Adrenal gland (tissue), 19 donors: ENCODE measurements at places on chromosomes 1 and 21.

GRCh38 chr1:24300971-24301784 is 18.0 kb upstream of the GRHL3 start:
- no peak for DNase-seq

- no peak for DNase-seq
Measured at GRCh38 chr1:2394220-2394619, 2.6 kb downstream of the RER1 start.

DNA sequence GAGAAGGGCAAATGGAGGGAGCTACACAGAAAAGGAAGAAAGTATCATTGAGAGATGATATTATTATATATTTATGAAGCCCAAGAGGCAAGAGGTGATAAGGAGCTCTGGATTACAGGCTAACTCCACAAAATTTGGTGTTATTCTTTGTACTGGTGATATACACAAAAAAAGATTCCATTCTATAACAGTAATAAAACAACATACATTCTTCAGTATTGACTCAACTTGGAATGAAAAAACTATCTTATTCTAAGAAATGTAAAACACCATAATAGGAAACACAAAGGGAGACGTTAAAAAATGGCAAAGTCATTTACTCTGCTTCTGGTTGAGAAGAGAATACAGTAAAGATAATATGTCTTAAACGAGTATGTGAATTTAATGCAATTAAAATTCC is 99.4 kb downstream of the TEX35 start:
- no peak for DNase-seq

DNA sequence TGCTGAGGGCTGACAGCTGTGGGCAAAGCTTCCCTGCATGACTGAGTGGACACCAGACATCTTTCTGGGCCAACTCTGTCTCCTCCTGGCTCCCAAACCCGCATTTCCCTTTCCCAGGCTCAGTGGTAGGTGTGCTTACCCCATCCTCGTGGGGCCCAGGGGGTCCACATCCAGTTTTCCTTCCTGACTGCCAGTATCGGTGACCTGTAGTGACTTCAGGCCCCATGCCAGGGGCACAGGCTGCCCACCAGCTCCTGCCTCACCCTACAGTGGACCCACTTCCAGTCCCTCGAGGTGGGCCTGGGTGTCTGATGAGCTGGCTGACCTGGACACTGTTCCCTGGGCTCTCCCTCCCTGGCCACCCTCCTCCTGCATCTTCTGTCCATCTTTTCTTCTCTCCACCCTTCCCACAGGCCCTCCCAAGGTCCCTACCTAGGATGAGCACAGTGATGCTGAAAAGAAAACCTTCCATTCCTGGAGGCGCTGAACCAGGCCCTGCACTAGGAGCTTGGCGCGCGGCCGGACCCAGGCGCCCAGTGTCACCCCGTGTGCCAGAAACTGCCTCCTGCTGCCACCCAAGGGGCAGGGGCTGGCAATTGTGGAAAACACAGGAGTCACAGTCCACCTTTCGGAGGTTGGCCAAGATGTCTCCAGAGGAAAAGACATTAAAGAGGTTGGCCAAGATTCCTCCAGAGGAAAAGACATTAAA is 67.1 kb downstream of the RUNX3 start:
- DNase-seq = no peak

DNA sequence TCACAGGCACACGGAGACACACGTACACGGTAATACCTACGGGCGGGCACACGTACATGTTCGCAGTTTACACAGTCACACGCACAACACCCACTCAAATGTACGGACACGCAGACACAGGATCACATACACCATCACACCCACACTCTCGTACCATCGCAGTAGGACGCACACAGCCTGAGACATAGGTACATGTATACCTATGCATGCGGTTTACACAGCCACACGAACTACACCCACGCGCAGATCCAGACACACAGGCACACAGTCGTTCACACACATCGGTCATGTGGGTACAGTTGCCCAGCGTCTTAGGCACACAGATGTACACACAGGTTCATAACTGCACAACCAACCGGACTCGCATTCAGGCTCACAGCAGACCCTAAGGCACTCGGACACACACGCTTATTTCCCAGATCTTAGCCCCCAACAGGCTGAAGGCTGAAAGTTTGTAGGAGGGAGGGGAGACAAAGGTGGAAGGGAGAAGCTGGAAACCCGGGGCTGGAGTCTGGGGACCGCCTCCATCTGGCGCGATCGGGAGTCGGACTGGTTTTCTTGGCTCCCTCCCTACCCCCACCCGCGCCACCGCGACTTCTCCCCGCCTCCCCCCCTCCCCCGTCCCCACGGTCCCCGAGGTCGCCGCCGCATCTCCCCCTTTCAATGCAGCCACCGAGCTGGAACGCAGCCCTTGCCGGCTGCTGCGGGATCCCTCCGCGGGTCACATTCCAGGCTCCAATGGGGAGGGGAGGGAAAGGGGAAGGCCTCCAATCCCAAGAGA is 51.9 kb upstream of the SYNC start:
- peak; percentile 79 for DNase-seq

- DNase-seq = no peak
Measured at GRCh38 chr1:57093122-57093521, 127.3 kb upstream of the C8B start.

GRCh38 chr1:147608596-147608995 is 61.7 kb downstream of the ACP6 start:
- no peak for DNase-seq

- no peak for DNase-seq
Measured at GRCh38 chr1:202217951-202218350, 24.4 kb downstream of the LGR6 start.

GRCh38 chr1:228500143-228500734 is 13.1 kb downstream of the RNF187 start:
- no peak for DNase-seq

GRCh38 chr1:115322631-115323030 is 15.4 kb downstream of the NGF start:
- no peak for DNase-seq

DNA sequence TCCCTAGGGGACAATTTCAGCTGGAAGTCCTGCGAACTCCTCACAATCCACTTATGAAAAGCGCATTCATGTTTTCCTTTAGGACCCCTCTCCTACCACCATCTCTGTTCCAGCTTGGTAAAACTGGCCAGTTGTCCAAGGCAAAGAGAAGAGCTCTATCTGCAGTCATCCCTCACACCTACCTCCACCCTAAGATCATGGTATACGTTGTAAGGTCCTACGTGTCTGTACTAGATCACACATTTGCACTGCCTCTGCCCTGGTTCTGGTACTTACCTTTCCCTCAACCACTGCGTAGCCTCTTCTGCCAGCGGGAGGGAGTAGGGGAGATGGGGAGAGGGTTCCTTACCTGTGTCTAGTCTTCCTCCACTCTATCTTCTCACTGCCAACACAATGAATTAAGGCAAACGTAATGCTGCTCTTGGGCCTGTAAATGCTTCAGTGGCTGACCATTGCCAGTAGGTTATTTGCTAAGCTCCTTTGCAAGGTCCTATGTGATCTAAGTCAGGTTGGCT is 739 bp upstream of the NUP133 start:
- no peak for DNase-seq

DNA sequence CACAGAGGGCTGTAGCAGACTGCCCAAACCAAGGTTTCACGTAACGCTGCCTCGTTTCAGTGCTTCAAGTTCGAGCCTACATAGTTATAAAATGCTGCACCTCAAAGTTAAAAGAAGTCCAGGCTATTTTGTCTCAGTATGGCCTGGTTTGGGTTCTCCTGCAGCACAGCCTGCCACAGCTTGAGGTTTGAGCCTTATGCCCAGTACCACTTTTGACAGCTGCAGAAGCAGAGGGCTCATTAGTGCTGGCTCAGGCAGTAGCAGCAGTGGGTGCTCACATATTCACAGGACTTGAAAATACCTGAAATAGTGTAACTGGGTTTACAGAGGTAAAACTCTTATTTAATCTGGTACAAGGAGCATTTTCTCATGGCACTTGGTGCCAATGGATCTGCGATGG is 15.3 kb downstream of the SPATA46 start:
- DNase-seq = no peak

DNA sequence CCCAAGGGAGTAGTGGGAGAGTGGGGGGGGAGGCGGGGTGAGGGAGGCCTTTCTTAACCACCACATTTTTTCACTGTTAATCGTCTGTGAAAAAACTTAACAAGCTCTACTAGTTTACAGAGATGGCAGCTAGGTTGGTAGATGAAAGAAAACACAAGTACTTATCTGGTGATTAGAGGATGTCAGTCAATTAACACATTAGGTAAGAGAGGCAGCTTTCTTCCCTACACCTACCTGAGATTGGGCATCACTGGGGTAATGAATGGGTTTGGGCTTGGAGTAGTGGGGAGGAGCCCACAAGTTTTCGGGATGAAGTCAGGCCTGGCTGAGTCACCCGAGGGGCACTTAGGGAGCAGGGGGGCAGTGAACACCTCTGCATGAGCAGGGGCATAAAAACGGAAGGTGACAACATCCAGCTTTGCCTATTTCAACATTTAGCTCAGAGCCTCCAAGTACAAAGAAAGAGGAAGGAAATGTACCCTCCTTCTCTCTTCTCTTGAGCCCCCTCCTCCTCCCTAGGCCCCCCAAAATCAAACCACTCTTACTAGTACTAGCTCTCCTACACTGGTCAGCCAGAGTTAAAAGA is 2.5 kb downstream of the LBR start:
- no peak for DNase-seq

DNA sequence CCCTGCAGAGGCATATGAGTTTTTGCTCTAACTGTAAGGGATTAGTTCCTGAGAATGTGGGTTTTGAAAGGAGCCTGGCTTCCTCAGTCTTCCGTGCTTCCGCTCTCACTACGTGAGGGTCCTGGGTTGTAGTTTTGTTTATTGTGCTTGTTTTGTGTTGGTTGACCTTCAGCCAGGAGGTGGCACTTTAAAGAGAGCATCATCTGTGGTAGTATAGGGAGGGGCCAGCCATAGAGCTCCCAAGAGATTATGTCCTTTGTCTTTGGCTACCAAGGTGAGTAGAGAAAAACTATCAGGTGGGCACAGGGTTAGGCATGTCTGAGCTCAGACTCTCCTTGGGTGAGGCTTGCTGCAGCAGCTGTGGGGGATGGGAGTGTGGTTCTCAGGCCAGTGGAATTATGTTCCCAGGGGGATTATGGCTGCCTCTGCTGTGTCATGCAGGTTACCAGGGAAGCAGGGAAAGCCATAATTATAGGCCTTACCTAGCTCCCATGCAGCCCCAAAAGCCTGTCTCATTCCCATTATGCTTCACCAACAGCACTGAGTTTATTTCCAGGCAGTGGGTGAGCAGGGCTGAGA is 23.5 kb downstream of the CYP4B1 start:
- no peak for DNase-seq

DNA sequence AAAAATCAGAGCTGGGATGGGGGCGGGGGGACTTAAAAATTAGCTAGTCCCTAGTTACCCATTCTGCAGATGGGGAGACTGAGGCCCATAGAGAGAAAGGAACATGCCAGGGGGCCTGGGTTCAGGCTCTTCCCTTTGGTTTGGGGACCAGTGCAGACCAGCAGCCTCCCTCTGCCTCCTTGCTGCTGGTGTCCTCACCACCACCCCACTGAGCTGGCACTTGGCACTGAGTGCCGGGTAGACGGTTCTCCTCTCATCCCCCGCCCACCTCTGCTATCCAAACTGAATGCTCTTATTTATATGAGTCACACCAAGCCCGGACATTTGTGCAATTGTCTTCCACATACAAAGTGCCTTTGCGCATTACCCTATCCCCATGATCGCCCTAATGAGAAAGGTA is 39.2 kb downstream of the CAMK2N1 start:
- DNase-seq = no peak

DNA sequence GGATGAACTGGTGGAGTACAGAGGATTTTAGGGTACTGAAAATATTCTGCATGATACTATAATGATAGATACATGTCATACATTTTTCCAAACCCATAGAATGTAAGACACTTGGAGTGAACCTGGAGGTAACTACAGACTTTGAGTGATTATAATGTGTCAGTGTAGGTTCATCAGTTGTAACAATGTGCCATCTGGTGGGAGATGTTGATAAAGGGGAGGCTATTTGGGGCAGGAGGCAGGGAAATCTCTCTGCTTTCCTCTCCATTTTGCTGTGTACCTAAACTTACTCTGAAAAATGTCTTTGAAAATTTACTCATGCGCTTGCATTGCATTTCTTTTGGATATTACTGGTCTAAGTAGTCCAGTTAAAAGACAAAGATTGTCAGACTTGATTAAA is 35.2 kb downstream of the PTBP2 start:
- DNase-seq = no peak

GRCh38 chr1:113830039-113830438 is 17.8 kb upstream of the RSBN1 start:
- DNase-seq = no peak

DNA sequence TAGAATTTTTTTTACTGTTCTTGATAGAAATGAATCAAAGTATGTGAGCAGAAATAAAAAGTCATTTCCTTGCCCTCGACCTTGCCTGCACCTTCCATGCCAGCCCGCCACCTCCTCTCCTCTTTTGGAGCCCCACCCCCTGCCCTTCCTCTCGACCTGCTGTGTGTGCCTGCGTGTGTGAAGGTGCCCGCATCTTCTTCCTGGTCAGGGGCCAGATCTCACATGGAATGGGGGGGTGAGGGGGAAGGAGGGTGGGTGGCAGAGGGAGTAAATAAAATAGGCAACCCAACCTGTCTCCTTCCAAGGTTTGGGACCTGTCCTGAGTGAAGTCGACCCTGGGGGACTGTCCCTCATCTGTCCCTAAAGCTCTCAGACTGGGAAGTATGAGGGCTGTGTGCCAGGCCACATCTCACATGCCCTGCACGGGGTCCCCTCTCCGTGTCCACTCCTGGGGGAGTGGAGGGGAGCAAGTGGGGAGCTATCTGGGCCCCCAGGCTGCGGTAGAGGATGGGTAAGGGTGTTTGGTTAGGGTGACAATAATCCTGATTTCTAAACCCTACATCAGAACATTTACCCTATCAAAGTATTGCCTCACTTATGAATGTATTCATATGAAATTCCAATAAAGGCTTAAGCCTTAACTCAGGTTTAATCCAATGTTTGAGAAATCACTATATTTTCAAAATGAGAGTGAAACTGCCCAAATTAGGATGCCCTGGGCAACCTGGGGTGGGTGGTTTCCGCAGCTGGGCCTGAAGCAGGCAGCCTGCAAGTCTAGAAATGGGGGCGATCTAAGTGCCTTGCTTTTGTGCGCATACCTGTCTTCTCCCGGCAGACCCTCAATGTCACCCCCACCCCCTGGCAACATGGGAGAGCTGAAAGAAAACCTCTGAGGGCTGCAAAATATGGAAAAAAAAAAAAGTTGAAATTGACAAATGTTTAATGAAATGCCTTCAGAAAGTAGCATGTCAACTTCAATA is 15.4 kb downstream of the AMPD2 start:
- no peak for DNase-seq
